Activated CD4-positive, alpha-beta T cell treated with anti-CD3 and anti-CD28 coated beads for 24 hours (primary cell): ENCODE measurements at places on chromosomes 12 and 14.

GRCh38 chr14:89469210-89470198, 52.5 kb upstream of the FOXN3 start:
- no peak for DNase-seq

DNA sequence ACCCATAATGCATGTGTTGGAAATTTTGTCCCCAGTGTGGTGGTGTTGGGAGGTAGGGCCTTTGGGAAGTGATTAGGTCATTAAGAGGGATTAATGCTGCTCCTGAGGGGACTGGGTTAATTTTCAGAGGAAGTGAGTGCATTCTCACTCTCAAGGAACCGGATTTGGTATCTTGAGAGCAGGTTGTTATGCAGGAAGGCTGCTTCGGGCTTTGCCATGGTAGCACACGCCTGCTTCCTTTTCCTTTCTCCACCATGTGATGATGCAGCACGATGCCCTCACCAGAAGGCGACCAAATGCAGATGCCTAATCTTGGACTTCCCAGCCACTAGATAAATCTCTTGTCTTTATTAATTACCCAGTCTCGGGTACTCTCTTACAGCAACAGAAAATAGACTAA, 257.1 kb downstream of the SSPN start:
- DNase-seq = no peak

DNA sequence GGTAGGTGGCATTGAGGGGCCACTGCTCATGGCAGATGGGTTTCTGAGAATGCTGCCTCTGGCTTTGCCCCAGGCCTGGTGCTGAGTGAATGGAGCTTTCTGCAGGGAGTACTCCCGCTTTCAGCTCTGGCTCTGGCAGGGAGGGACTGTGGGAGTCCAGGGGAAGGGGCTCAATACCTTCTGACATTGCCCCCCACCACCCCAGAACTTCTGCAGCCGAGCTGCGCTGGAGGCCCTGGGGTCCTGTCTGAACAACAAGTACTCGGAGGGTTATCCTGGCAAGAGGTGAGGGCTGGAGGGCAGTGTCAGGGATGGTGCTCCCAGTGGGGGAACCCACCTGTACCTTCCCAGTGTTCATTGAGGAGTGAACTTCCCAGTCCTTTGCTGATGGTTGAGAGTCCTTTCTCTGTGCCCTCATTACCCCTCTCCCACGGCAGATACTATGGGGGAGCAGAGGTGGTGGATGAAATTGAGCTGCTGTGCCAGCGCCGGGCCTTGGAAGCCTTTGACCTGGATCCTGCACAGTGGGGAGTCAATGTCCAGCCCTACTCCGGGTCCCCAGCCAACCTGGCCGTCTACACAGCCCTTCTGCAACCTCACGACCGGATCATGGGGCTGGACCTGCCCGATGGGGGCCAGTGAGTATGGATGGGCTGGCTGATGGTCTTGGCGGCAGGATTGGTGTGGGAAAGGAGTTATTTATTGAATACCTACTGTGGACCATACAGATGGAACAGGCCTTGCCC, 1.9 kb downstream of the SHMT2 start:
- DNase-seq = no peak

GRCh38 chr12:107318806-107319532, 225.6 kb upstream of the CRY1 start:
- no peak for DNase-seq

GRCh38 chr12:92945659-92946220, 16.6 kb upstream of the EEA1 start:
- DNase-seq = no peak

GRCh38 chr12:68267892-68268396, 14.5 kb upstream of the IL22 start:
- DNase-seq = no peak

DNA sequence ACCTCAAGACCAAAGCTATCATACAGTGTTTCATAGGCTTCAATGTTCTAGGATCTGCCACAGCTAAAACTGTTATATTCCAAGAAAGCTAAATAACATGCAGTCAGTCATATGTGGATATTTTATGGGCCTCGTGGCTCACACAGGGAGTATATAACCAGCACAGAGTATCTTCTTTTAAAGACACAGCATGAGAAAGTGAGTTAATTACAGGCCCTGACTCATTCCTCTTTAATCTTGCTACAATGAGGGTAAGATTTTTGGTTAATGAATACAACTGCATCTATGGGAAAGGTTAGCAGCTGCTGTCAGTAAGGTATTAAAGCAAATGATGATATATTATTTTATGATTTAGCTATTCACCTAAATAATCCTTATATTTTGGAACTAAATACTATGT, 111.0 kb downstream of the TRAFD1 start:
- DNase-seq = no peak

DNA sequence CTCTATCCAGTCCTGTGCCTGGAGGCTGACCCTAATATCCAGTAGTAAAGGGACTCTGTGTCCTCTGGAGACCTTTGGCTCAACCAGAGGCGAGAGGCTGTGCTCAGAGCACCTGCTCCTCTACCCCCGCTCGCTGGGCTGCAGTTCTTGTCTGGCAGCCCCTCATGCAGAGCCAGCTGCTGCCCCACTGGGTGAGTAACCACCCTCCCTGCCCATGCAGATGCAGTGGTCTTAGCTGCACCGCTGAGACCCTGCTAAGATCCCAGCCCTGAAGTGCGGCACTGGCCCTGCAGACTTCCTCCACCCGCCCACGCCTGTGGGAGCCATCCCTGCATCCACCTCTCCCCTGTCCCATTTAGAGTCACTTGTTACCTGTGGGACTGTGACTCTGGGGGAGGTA, 347.5 kb upstream of the SFSWAP start:
- DNase-seq = no peak

DNA sequence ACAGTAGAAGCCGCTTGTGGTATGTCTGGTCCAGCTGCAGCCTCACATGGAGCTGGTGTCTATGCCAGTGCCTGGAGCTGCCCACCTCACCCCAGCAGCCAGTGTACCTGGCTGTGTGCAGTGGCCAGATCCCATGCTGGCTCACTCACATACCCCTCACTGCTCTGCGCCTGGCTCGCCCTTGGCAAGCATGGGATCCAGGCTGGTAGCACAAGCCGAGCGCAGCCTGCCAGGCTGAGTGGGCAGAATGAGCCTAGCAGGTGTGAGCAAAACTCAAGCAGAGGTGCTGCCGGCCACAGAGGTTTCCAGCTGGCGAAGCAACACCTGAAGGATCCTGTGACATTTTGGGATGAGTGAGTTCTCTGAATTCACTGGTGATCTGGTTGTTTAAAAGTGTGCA, 5.0 kb upstream of the BTBD7 start:
- DNase-seq = no peak

DNA sequence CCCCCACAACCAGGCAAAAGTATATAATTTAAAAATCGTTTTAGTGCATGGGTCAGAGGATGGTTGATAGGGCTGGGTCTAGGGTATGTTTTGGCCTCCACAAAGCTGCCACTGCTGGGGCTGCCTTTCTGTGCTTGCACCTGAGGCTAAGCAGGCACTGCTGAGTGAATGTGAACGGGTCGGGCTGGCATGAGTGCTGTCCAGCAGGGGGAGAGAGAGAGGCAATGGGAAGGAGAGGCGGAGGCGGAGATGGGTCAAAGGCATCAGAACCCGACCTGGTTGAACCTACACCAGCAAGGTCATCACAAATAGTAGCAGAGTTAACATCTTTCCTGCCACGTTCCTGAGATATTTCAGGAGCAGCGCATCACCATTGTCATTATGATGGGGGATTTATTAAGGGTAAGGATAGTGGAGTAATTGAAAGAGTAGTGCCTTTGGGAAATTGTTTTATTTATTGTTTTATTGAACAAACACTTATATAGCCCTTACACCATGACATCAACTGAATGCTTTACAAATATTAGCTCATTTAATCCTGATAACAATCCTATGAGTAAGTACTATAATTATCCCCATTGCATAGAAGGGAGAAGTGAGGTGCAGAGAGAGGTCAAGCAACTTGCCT, 5.8 kb upstream of the NRXN3 start:
- no peak for DNase-seq

- DNase-seq = no peak
Observed at GRCh38 chr12:123916729-123917128, 55.9 kb downstream of the CCDC92 start.

DNA sequence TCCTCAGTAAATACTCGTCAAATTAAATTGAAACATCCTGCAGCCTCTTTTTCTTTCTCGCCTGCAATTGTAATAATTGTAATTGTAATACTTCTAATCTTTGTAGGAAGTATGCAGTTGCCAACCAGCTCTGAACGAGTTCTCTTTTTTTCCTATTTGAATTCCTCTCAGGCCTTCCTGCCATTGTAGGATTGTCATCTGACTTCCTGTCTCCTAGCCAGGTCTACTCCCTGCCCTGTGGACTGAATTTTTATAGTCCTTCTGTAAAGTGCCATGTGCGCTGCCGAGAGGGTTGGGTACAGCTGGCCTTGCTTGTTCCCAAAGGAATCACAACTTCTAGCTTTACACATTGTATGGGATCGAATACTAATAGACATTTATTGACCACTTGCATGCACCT, 183.3 kb downstream of the SSPN start:
- DNase-seq = no peak

DNA sequence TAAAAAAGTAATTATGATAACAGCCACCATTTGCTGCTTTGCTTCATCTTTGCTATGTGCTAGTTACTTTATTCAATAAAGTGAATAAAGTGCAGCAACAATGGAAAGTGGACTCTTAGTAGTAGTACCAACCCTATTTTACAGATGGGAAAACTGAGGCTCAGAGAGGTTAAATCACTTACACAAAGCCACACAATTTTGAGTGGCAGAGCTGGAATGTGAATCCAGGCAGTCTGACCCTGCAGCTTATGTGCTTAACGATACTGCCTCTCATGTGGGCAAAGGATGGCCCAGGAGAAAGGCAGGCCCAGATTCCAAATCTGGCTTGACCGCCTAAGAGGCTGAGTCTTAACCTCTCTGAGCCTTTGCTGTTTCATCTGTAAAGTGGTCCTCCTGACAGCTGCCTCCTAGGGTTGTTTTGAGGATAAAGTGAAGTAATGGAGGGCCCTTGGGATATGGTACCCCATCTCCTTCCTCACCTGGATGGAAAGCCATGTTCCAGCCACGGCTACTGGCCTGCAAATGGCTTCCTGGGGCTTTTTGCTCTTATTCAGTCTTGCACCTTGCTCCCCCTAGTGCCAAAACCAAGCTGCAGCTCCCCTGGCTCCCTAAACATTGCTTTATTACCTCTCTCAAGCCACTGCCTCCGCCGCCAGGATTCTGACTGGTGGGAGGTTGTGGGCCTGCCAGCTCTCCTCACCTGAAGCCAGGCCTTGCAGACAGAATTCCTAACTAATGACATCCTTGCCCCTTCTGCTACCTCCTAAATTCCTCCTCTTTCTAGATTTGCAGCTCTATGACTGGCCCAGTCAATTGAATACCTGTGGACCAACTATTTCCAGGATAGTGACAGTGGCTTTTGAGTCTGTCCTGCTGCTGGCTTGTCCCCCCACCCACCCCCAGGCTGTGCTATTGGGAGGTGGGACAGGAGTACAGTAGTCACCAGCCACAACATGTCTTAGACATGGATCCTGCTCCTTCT, 283.3 kb upstream of the PWP1 start:
- DNase-seq = peak; percentile 53

DNA sequence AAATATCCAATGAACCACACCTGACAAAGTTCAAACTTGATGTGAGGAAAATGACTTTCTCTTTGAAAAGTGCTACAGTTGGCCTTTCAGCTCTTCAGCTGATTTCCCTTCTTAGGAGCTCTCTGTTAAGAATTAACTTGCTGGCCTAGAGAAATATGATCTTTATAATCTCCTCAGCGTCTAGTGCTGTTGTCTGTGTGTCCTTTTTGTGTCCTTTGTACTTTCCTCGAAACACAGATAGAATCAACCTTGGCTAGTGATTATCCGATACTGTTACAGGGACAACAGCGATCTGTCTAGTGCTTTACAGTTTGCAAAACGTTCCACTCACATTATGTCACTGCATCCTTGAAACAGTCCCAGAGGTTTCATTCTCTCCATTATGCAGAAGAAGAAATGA, 162.8 kb upstream of the RMST start:
- no peak for DNase-seq

GRCh38 chr12:6635856-6636531, at the start of gene LPAR5:
LPAR5 (minus strand) TSS chr12:6635959; CDS start chr12:6621248, 14,711 bp downstream.
- DNase-seq = no peak

DNA sequence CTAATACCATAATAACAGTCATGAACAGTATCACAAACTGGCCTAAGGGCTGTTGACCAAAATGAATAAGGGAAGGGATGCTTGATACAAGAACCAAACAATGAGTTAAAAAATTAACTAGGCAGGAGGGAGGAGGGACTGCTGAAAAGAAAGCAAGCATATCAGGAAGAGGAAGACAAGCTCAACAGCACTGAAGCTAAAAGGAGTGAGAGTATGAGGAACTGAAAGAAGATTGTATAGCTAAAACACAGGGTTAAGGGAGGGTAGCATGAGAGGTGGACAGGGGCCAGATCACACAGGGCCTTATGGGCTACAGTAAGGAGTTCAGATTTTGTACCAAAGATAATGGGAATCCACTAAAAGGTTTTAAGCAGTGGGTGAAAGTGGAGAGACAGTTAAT, 34.1 kb downstream of the ITGA7 start:
- no peak for DNase-seq

GRCh38 chr14:59229653-59230406, 41.4 kb downstream of the DAAM1 start:
- no peak for DNase-seq

- DNase-seq = no peak
Observed at GRCh38 chr12:51517800-51518199, 73.2 kb upstream of the SCN8A start.

GRCh38 chr14:54132496-54132895, 175.9 kb upstream of the BMP4 start:
- DNase-seq = no peak

- no peak for DNase-seq
Observed at GRCh38 chr12:98058838-98059237, 456.6 kb upstream of the TMPO start.

GRCh38 chr14:35553808-35554207, 19.8 kb downstream of the INSM2 start:
- no peak for DNase-seq

DNA sequence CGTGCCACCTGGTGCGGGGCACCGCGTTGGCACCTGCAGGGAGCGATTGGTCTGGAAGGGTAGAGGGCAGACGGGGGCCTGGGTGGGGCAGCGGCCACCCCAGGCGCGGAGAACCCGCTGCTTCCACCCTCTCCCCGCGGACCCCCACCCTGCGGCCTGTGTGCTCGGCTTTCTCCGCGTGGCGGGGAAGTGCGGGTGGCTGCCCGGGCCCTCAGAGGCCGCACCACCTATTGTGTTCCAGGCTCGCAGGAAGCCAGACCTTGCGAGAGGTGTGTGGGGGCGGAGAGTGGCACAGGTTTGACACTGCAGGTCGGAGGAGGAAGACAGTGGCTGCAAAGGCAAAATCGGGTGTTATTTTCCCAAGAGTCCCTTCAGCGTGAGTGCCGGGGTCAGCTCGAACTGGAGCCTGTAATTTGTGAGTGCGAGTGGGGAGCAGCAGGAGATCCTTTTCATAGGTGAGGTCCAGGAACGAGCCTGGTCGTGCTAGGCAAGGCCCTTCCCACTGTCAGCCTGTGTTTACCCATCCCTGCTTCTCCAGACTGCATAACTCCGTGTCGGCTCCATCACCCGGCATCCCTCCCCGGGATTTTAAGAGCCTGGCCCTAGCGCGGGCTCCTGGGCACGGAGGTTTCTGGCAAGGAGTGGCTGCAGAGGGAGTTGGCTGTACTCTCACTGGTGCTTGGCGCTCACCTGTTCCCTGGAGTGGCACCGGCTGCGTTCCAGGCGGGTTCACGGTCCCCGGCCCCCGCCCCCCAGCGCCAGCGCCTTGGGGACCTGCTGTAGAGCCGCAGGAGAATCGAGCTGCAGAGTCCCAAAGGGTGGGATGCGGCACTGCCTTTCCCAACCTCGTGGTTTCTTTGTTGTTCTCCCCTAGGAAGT, 935 bp downstream of the TBC1D30 start:
- no peak for DNase-seq

GRCh38 chr12:114392909-114393308, 13.0 kb downstream of the TBX5 start:
- DNase-seq = no peak
